ENCODE measurements at places on chromosomes 11 and 22.

DNA sequence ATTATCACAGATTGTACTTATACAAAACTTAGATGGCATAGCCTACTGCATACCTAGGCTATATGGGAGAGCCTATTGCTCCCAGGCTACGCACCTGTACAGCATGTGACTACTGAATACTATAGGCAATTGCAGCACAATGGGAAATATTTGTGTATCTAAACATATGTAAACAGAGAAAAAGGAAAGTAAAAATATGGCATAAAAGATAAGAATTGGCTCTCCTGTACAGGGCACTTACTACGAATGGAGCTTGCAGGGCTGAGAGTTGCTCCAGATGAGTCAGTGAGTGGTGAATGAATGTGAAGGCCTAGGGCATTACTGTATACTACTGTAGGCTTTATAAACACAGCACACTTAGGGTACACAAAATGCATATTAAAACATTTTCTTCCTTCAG is 13.2 kb downstream of the APOL6 start:
- DNase-seq = no peak

GRCh38 chr11:134360050-134360835 is 28.5 kb downstream of the GLB1L2 start:
- DNase-seq = peak; percentile 44

- DNase-seq = no peak
Measured at GRCh38 chr22:19057999-19058491, 64.2 kb downstream of the DGCR2 start.

GRCh38 chr11:108945341-108945740 is 280.5 kb downstream of the DDX10 start:
- no peak for DNase-seq

DNA sequence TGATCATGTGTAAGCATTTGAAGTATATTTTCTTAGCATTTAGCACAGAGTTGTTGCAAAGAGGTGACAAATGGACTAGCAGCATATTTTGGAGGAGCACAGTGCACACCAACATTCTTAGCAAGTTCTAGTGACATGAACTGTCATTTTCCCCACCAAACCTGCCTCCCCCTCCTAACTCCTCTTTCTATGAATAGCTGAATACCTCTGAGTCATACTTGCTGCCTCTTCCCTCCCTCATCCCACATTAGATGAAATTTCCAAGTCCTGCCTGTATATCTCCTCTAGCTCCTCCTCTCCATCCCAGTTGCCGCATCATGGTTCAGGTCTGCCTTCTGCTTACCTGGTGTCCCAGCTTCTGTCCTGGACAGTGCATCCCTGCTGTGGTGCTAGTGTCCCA is 7.2 kb downstream of the OSBP2 start:
- DNase-seq = no peak

- DNase-seq = no peak
Measured at GRCh38 chr11:33696931-33697638, 3.5 kb downstream of the C11orf91 start.

GRCh38 chr11:134270250-134270714 is 5.9 kb upstream of the GLB1L3 start:
- DNase-seq = no peak

- no peak for DNase-seq
Measured at GRCh38 chr11:17528181-17528691, 16.0 kb downstream of the USH1C start.

GRCh38 chr11:126546694-126547093 is 191.2 kb downstream of the ST3GAL4 start:
- no peak for DNase-seq

- DNase-seq = no peak
Measured at GRCh38 chr11:102545701-102546100, 15.2 kb upstream of the MMP7 start.

- DNase-seq = no peak
Measured at GRCh38 chr11:111923951-111924350, 5.2 kb downstream of the C11orf52 start.

GRCh38 chr22:25930083-25930482 is 188.1 kb downstream of the MYO18B start:
- no peak for DNase-seq

- no peak for DNase-seq
Measured at GRCh38 chr11:16973338-16973964, 40.8 kb downstream of the PLEKHA7 start.

- DNase-seq = no peak
Measured at GRCh38 chr22:44745853-44746789, 6.3 kb upstream of the ARHGAP8 start.

DNA sequence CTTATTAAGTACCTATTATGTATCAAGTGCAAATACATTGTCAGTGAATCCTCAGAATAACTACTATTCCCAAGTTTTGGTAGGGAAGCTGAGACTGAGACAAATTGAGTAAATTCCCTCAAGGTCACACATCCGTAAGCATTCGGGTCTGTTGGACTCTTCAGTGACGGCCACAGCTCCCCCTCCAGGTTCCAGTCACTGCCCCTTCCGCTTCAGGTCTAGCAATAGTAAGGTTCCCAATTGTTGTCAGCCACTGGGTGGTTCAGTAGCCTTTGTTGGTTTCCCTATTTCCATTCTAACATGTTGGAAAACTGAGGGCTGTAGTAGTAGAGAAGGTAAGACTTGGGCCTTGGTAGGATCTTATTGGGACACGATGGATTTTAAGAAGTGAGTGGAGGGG is 54.9 kb upstream of the TNRC6B start:
- DNase-seq = no peak

GRCh38 chr22:19878461-19879245 is 24.0 kb upstream of the GNB1L start:
- no peak for DNase-seq

DNA sequence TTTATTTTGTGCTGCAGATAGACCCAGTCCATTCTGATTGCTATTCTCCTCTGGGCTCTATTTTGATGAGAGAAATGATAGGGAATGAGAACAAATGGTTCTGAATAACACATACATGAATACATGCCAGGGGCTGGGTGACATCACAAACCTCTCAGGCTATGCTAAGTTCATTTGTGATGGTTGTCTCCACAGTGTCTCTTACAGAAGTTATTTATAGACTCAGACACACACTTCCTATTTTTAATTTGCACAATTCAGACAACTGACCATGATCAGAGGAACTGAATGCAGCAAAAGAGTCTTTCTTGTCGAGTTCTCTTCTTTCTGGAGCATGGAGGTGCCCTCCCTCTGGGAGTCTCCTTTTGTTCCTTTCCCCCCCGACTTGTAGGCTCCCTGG is 991.7 kb downstream of the OPCML start:
- no peak for DNase-seq

- DNase-seq = no peak
Measured at GRCh38 chr11:122422682-122423081, 232.8 kb upstream of the UBASH3B start.

GRCh38 chr22:28116219-28116673 is 197.2 kb upstream of the PITPNB start:
- DNase-seq = no peak

DNA sequence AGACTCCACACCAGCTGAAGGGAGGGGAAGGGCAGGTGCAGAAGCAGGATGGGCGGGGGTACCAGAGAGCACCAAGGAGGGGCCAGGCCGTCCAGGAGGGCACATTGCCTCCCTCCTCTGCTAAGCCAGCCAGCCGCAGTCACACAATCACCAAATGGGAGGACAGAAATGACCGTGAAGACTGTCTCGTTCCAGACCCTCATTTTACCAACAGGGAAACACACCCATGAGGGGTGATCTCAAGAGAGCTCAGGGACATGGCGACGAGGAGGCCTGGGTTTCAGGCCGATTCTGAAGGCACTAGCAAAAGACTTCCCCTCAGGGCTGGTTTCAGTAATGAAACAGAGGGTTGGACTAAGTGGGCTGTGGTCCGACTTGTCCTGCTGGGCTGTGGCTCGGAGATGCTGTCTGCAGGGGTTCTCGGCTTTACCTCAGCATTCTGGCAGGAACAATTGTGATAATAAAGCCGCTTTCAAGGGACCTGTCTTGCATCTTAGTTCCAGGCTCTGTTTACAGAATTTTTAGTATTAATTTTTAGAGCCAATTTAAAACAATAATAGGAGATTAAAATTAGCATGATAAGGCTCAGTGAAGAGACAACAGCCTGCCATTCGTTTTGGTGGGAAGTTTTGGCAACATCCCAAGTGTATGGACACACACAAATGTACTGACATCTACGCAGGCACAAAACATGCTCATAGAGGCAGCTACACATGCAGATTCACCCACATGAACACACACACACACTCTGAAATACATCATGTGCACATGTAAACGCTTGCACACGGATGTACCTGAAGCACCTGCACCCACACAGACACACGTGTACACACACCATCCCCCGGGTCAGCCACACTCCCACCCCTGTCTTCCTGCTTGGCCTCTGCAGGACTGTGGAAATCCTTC is 2.0 kb upstream of the B3GAT1 start:
- no peak for DNase-seq

DNA sequence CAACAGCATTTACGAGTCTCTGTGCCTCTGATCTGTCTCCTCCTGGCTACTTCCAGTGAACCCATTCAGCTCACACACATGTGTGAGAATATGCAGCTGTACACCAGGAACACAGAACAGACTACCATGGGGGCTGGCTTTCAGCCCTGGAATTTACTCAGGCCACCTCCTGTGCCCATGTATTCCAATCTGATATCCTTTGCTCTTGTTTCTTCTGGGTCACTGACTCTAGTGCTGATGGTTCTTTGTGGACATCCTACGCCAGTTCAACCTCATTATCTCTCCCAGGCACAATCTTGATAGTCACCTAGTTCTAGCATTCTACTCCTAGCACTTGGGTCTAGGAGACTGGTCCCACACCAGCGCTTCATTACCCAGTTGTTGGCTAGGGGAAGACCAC is 23.0 kb upstream of the ZC3H12C start:
- no peak for DNase-seq

GRCh38 chr11:14396273-14396672 is 37.3 kb upstream of the RRAS2 start:
- no peak for DNase-seq

GRCh38 chr11:75014129-75014528 is 25.4 kb downstream of the NEU3 start:
- DNase-seq = no peak

GRCh38 chr11:91608677-91609076 is 615.9 kb upstream of the FAT3 start:
- DNase-seq = no peak

DNA sequence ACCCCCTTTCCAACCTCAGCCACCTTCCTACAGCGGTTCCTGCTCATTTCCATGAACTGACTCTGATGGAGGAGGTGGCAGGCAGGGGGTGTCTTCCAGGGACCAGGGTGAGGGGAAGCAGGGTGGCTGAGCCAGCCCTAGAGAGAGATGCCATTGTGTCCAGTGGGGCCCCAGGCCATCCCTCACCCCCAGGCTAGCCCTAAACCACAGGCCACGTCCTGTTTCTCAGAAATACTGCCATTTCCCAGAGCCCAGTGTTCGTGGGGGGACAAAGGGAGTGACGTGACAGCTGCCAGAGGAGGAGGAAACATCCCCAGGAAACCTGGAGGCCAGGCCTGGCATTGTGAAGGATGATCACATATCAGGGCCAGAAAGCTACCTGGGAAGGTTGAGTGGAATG is 39.5 kb downstream of the CHRDL2 start:
- DNase-seq = no peak

- no peak for DNase-seq
Measured at GRCh38 chr22:36056980-36057379, 28.4 kb upstream of the RBFOX2 start.

- DNase-seq = no peak
Measured at GRCh38 chr11:69274531-69275016, 19.4 kb upstream of the MYEOV start.

Data from stimulated activated CD8-positive, alpha-beta memory T cell treated with anti-CD3 and anti-CD28 coated beads, Interleukin-7, amount 100 ng/mL, for 1 hour (primary cell).